ENCODE measurements at places on chromosomes 13 and 19.

DNA sequence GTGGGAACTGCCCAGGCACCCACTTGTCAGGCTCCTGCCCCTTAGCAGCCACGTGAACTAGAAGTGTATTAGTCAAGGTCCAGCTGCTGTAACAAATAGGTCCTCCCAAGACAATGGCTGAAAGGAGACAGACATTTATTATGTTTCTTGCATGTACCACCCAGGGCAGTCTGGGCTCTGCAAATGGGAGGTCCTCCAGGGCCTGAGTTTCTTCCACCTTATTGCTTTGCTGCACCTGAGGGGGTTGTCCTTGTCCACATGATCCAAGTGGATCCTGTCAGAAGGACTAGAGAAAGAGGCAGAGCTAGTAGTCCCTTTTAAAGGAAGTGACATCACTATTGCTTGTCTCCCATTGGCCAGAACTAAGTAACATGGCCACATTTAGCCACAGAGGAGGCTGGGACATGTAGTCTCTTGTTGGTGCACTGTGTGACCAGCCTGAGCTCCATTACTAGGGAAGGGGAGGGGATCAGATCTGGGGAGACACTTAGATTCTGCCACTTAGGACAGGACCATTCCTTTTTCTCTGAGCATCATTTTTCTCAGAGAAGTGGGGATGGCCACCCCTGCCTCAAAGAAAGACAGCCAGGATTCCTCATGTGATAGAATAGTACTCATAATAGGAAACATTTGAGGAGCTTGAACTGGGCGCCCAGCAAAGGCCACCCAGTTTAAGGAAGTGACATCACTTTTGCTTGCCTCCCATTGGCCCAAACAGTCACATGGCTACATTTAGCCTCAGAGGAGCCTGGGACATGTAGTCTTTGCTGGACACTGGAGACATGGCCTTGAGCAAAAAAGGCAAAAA, 15.1 kb downstream of the CC2D1A start:
- H3K27ac ChIP-seq: no peak overlapping the region
- no peak overlapping the region for H3K4me3 ChIP-seq
- H3K4me1 ChIP-seq: no peaks in the 10 kb centered on the region

DNA sequence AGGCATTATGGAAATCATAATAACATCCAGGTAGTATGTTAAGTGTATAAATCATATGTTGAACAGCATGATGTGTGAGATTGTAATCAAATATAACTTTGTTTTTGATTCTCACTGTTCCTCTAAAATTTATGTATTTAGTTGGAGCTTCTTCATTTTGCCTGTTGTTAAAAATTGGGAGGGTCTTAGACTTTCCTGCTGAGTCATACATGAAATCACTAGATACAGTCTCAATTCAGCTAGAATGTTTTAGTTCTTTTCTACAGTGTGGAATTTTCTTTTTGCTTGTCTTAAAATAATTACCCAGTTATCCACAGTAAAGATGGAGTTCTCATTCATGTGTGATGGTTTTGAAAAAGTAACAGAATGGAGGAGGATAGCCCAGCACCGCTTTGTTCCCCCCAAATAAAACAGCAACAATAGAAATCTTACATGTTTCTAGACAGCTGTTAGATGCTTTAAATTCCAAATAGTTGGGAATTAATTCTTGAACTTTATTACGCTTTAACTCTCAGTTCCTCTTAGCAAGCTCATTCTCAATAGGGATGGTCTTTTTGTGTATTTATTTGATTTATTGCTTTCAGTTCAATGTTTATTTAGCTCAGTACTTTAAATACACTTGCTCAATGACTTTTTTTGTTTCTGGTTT, 109.5 kb downstream of the PDS5B start:
- no peaks in the 10 kb centered on the region for H3K27me3 ChIP-seq
- no peak overlapping the region for H3K27ac ChIP-seq
- no peak overlapping the region for H3K4me3 ChIP-seq
- no peak for DNase-seq
- H3K4me1 ChIP-seq: no peaks in the 10 kb centered on the region
- no peaks in the 10 kb centered on the region for H3K36me3 ChIP-seq

DNA sequence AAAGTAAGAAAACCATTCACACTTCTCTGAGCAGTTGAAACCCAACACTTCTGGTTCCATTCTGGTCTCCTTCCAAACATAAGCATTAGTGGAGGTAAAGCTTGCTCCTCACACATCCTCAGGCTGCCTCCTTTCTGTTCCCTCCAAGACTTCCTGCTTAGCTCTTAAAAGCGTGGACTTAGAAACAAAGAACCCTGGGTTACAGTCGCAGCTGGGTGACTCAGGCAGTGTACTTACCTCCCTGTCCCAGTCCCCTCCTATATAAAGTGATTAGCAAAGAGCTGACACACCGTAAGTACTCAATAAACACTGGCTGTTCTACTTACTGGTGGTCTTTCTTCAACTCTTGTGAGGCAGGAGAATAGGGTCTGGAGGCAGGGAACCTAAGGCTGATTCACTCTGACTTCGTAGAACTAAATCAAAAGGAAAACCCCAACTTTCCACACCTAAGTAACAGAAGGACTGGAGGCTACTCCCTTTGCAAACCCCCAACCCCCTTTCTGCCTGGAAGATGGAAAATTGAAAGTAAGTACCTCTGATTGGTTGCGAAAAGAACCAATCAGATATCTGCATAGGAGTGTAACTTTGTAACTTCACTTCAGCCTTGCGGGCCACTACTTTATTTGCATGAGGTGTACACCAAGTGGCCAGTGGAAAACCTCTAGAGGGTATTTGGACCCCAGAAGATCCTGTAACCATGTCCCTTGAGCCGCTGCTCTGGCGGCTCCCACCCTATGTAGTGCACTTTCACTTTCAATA, 165.4 kb downstream of the SUCLA2 start:
- no peak overlapping the region for H3K27ac ChIP-seq
- H3K27me3 ChIP-seq: no peaks in the 10 kb centered on the region
- H3K36me3 ChIP-seq: no peaks in the 10 kb centered on the region

DNA sequence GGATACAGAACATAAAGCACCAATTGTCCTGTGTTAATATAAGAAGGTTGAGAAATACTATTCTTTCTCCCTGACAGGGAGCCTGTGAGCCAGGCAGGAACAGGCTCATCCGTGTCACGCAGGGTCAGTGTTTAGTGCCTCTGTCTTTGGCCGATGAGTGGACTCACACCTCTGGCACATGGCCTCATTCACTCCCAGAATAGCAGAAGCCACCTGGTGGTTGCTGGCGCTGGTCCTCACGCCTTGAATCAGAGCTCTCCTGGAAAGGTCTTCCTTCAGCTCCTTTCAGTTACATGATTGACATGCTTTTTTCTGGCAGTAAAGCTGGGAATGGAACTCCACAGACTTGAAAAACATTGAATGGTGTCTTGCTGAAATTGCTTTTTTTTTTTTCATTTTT, 28.1 kb upstream of the SIAH3 start:
- H3K27ac ChIP-seq: no peak overlapping the region
- no peak overlapping the region for H3K4me3 ChIP-seq
- H3K27me3 ChIP-seq: no peaks in the 10 kb centered on the region

GRCh38 chr19:1206150-1206863, 729 bp downstream of the STK11 start:
- peak overlapping the region; percentile 65 for H3K4me3 ChIP-seq
- H3K27me3 ChIP-seq: no peaks in the 10 kb centered on the region
- H3K27ac ChIP-seq: no peak overlapping the region
- peaks cover 2% of the 10 kb centered on the region for H3K36me3 ChIP-seq
- no peaks in the 10 kb centered on the region for H3K4me1 ChIP-seq

DNA sequence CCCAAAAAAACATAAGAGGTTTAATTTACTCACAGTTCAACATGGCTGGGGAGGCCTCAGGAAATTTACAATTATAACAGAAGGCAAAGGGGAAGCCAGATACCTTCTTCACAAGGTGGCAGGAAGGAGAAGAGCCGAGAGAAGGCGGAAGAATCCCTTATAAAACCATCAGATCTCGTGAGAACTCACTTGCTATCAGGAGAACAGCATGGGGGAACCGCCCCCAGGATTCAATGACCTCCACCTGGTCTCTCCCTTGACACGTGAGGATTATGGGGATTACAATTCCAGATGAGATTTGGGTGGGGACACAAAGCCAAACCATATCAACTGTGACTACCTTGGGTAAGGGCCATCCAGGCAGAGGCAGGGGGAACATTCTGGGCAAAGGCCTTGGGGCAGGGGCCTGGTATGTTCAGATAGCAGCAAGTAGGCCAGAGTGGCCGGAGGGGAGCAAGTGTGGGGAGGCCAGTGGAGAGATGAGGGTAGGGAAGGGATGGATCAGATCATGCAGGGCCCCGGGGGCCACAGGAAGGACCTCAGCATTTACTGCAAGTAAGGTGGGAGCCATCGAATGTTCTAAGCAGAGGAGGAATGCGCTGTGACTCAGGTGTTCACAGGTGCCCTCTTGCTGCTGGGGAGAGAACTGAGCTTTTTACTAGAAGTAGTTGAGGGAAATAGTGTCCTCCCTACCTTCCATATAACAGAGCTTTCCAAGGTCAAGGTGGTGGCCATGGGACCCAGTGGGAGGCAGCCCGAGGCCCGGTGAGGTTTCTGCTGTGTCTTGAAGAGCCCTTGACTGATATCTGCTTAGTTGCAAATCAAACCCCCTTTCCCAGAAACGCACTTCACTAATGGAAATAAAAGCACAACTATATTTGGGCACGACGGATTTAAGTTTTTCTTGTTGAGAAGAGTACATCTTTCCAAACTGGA, 18.0 kb downstream of the RAB3D start:
- DNase-seq: peak; percentile 42
- H3K27me3 ChIP-seq: no peaks in the 10 kb centered on the region
- no peak overlapping the region for H3K4me3 ChIP-seq
- H3K36me3 ChIP-seq: no peaks in the 10 kb centered on the region

- no peak overlapping the region for H3K4me3 ChIP-seq
- H3K27ac ChIP-seq: no peak overlapping the region
- H3K4me1 ChIP-seq: no peaks in the 10 kb centered on the region
- H3K36me3 ChIP-seq: no peaks in the 10 kb centered on the region
- no peak for DNase-seq
- H3K27me3 ChIP-seq: no peaks in the 10 kb centered on the region
These were observed 2.5 kb downstream of the IGFL1 start for GRCh38 chr19:46232029-46232428.

- no peak overlapping the region for H3K4me3 ChIP-seq
- H3K4me1 ChIP-seq: no peaks in the 10 kb centered on the region
- H3K27ac ChIP-seq: no peak overlapping the region
- no peaks in the 10 kb centered on the region for H3K27me3 ChIP-seq
- H3K36me3 ChIP-seq: peaks cover 10% of the 10 kb centered on the region
These were observed 16.2 kb downstream of the AKAP8L start for GRCh38 chr19:15402411-15403150.

- no peaks in the 10 kb centered on the region for H3K27me3 ChIP-seq
- no peak overlapping the region for H3K27ac ChIP-seq
These were observed 10.6 kb downstream of the CAPN12 start for GRCh38 chr19:38733493-38734175.

- DNase-seq: no peak
- no peak overlapping the region for H3K27ac ChIP-seq
- no peaks in the 10 kb centered on the region for H3K27me3 ChIP-seq
- no peak overlapping the region for H3K4me3 ChIP-seq
These were observed 146.9 kb upstream of the SLC10A2 start for GRCh38 chr13:103213152-103213551.

- DNase-seq: no peak
- no peaks in the 10 kb centered on the region for H3K36me3 ChIP-seq
- no peak overlapping the region for H3K4me3 ChIP-seq
These were observed 46.1 kb upstream of the TUBGCP3 start for GRCh38 chr13:112634102-112634501.

DNA sequence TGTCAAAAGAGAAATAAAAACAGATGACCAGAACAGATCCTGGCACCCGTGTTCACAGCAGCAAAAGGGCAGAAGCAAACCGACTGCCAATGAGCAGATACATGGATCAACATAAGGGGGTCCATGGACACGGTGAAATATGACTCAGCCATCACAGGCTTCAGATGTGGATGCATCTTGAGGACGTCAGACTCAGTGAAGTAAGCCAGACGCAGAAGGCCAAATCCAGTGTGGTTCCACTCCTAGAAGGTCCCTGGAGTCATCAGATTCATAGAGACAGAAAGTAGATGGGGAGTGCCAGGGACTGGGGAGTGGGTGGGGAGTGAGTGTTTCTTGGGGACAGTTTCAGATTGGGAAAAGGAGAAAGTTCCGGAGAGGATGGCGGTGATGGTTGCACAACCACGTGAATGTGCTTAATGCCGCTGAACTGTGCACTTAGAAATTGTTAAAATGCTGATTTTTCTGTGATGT, 28.8 kb upstream of the SEMA6B start:
- H3K4me3 ChIP-seq: no peak overlapping the region
- DNase-seq: no peak
- no peak overlapping the region for H3K27ac ChIP-seq
- no peaks in the 10 kb centered on the region for H3K27me3 ChIP-seq

- DNase-seq: no peak
- no peak overlapping the region for H3K4me3 ChIP-seq
- no peaks in the 10 kb centered on the region for H3K4me1 ChIP-seq
- H3K27me3 ChIP-seq: no peaks in the 10 kb centered on the region
- H3K27ac ChIP-seq: no peak overlapping the region
- no peaks in the 10 kb centered on the region for H3K36me3 ChIP-seq
These were observed 15.0 kb downstream of the CLEC4M start for GRCh38 chr19:7778081-7778480.

- H3K36me3 ChIP-seq: no peaks in the 10 kb centered on the region
- no peak overlapping the region for H3K27ac ChIP-seq
- H3K4me3 ChIP-seq: no peak overlapping the region
- DNase-seq: no peak
These were observed 72.0 kb upstream of the PEG3 start for GRCh38 chr19:56912401-56913112.

DNA sequence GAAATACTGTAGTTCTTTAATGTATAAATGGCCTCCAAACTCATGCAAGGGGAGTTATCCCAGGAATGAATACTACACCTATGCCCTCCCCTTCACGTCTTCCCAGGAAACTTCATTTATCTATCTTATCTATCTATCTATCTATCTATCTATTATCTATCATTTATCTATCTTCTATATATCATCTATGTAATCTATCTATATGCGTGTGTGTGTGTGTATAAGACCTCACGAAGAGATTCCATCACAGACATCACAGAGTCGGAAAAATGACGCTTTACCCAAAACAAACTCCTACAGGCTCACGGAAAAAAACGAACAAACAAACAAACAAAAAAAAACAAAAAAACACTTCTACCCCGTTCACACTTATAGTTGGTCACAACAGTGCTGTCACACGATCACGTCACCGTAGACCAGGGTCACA, 486 bp downstream of the ZNF529 start:
- no peaks in the 10 kb centered on the region for H3K27me3 ChIP-seq
- peak overlapping the region; percentile 67 for H3K4me3 ChIP-seq
- no peaks in the 10 kb centered on the region for H3K36me3 ChIP-seq

GRCh38 chr19:44905437-44906160, at the start of gene APOE:
APOE (plus strand) TSS chr19:44905796; CDS start chr19:44906625, 829 bp downstream.
- peak within 1 kb of the TSS; percentile 69 for H3K27ac ChIP-seq
- no peaks in the 10 kb centered on the region for H3K27me3 ChIP-seq
- H3K36me3 ChIP-seq: peaks cover 10% of the 10 kb centered on the region
- H3K4me1 ChIP-seq: no peaks in the 10 kb centered on the region
